Activated CD8-positive, alpha-beta T cell treated with anti-CD3 and anti-CD28 coated beads for 36 hours (primary cell): ENCODE measurements at places on chromosomes 4 and X. TPM values are rescaled to one million over a fixed set of nuclear protein-coding genes. Genes with fewer than 3 reads are reported as not detected.

DNA sequence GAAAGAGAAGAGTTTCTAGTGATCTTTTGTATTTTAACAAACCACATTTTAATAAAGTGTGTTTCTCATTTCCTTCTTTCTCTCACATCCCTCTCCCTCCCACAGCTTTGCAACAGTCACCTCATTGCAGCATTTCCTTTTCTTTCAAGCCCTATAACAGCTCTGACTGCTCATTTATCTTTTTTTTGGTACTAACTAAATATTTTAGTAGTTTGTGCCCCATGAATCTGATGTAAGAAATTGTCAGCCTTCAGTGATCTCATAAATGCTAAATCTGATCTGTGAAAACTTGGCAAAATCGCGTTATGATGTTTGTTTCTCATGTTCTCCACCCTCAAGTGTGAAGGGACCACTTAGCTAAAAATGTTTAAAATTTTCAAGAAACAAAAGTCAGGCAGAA is 258.5 kb upstream of the SLIT2 start:
- DNase-seq = no peak
- H3K4me3 ChIP-seq = no peak overlapping the region
- H3K27ac ChIP-seq = no peak overlapping the region
- H3K36me3 ChIP-seq = no peaks in the 10 kb centered on the region

DNA sequence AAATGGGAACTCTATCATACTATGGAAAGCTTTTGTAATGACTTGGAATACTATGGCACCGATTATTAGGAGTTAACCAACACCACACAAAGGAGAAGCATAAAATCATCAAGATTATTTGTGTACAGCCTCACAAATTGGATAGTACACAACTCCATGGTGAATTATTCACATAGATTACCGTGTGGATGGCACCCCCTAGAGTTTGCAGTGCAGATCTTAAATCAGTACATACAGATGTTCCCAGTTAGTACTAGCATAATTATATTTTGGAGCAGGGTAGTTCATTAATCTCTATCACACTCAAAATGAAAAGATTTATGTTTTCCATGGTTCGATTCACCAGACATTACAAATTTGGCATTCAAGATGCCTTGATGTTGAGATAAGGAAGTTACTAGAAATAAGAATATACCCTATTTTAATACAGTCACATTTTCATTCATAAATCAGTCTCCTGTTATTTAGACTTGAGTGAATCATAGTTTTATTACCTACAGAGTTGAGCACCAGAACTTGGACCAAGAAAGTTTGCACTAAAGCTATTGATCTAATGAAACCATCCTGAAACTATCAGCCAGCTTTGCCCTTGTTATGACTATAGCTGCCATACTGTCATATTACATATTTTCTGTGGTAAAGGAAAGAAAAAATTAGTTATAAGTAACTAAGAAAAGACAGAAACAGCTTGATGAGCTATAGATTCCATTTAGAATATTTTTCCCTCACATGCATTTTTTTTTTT is 531.8 kb downstream of the GLUD2 start:
- H3K27ac ChIP-seq = no peak overlapping the region
- no peak overlapping the region for H3K4me3 ChIP-seq
- H3K27me3 ChIP-seq = no peaks in the 10 kb centered on the region
- H3K4me1 ChIP-seq = no peaks in the 10 kb centered on the region
- no peaks in the 10 kb centered on the region for H3K36me3 ChIP-seq

- peak; percentile 22 for DNase-seq
- H3K4me3 ChIP-seq = peak overlapping the region; percentile 97
- H3K36me3 ChIP-seq = peaks cover 31% of the 10 kb centered on the region
- H3K4me1 ChIP-seq = peaks cover 51% of the 10 kb centered on the region
- H3K27ac ChIP-seq = peak overlapping the region; percentile 100
Measured at GRCh38 chr4:73259571-73260090, 1.0 kb upstream of the ANKRD17 start.

- H3K36me3 ChIP-seq = no peaks in the 10 kb centered on the region
- no peaks in the 10 kb centered on the region for H3K27me3 ChIP-seq
- H3K4me1 ChIP-seq = peaks cover 49% of the 10 kb centered on the region
- DNase-seq = no peak
- no peak overlapping the region for H3K4me3 ChIP-seq
Measured at GRCh38 chr4:2788532-2789103, 4.3 kb upstream of the SH3BP2 start.

DNA sequence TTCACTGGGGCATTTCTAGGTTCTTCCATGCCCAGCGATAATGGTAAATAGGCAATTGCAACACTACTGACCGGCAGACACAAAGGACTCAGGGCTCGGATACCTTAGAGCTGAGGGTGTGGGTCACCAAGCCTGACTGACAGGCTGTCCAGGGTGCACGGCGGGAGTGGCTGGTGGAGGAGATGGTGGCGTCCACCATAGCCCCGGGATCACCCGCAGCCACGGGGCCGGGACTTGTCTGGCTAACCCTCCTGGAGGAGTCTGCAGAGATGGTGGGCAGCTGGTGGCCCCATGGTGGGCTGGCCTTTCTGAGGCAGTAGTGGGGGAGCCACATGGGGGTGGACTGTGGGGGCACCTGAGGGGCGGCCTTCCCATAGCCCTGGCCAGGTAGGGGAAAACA is 11.7 kb upstream of the ABLIM2 start:
- peaks cover 6% of the 10 kb centered on the region for H3K27me3 ChIP-seq
- no peaks in the 10 kb centered on the region for H3K36me3 ChIP-seq
- H3K4me1 ChIP-seq = peaks cover 5% of the 10 kb centered on the region
- H3K27ac ChIP-seq = no peak overlapping the region

GRCh38 chrX:150364347-150365050 is 1.4 kb downstream of the MAMLD1 start:
- peak; percentile 42 for DNase-seq
- H3K4me1 ChIP-seq = peaks cover 22% of the 10 kb centered on the region
- H3K27ac ChIP-seq = no peak overlapping the region
- peak overlapping the region; percentile 69 for H3K4me3 ChIP-seq

GRCh38 chr4:66275411-66276038 is 605.2 kb upstream of the EPHA5 start:
- DNase-seq = no peak
- H3K4me3 ChIP-seq = no peak overlapping the region
- H3K36me3 ChIP-seq = no peaks in the 10 kb centered on the region
- H3K27ac ChIP-seq = no peak overlapping the region
- no peaks in the 10 kb centered on the region for H3K4me1 ChIP-seq

- DNase-seq = no peak
- peaks cover 1% of the 10 kb centered on the region for H3K27me3 ChIP-seq
- H3K4me3 ChIP-seq = no peak overlapping the region
- no peaks in the 10 kb centered on the region for H3K4me1 ChIP-seq
- no peak overlapping the region for H3K27ac ChIP-seq
Measured at GRCh38 chr4:23946299-23946698, 56.5 kb upstream of the PPARGC1A start.

GRCh38 chr4:57023104-57023503 is 44.4 kb downstream of the POLR2B start:
- peaks cover 63% of the 10 kb centered on the region for H3K36me3 ChIP-seq
- peak overlapping the region; percentile 12 for H3K27ac ChIP-seq
- H3K4me1 ChIP-seq = peaks cover 4% of the 10 kb centered on the region
- no peak for DNase-seq
- no peak overlapping the region for H3K4me3 ChIP-seq

GRCh38 chr4:2689114-2689513 is 67.0 kb downstream of the TNIP2 start:
- peaks cover 33% of the 10 kb centered on the region for H3K4me1 ChIP-seq
- H3K27me3 ChIP-seq = no peaks in the 10 kb centered on the region
- H3K36me3 ChIP-seq = peaks cover 59% of the 10 kb centered on the region
- H3K27ac ChIP-seq = no peak overlapping the region

GRCh38 chr4:8495803-8496202 is 55.2 kb downstream of the TRMT44 start:
- no peaks in the 10 kb centered on the region for H3K4me1 ChIP-seq
- H3K36me3 ChIP-seq = peaks cover 11% of the 10 kb centered on the region
- H3K27me3 ChIP-seq = no peaks in the 10 kb centered on the region
- no peak overlapping the region for H3K4me3 ChIP-seq
- no peak overlapping the region for H3K27ac ChIP-seq
- no peak for DNase-seq

DNA sequence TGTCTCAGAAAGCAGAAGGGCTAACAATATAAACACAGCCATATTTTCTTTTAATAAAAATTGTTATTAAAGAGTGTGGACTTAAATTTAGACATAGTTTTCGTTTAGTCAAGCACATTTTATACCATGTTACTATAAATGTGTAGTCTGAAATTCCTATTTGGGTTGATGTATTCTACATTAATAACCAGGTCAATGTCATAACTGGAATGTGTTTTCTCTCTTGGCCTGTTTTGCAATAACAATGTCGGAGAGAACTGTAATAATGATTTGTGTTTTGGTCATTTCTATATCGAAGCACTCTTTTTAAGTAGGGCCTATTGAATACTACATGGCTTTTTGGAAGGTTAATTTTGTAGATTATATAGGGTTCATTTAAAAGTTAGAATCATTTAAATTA is 5.5 kb downstream of the USO1 start:
- peaks cover 45% of the 10 kb centered on the region for H3K4me1 ChIP-seq
- no peak overlapping the region for H3K27ac ChIP-seq
- no peak overlapping the region for H3K4me3 ChIP-seq
- no peaks in the 10 kb centered on the region for H3K27me3 ChIP-seq

DNA sequence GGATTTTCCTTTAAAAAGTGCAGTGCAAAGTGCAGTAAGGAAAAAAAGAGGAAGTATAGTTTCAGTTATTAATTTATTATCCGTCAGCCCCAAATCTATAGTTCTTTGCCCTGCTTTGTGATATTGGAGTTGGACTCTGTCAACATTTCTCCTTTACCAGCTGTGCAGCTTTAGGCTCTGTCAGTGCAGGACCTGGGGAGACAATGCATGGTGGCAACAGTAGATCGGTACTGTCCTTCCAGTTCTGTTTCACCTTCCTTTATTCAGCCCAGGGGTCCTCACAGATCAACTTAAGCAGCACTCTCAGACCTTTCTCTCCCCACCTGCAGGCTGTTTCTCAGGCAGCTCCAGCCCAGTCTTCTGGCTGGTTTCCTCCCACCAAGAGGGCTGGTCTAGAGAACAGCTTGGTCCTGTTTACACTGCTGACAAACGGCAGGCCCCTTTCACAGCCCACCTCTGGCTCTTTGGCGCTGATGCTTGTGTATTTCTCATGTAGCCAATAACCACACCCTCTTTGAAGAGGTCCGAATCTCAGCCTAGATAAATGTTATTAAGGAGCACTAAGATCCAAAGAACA is 71.6 kb downstream of the MCUB start:
- DNase-seq = peak; percentile 18
- H3K27ac ChIP-seq = peak overlapping the region; percentile 74
- H3K4me1 ChIP-seq = peaks cover 45% of the 10 kb centered on the region
- no peak overlapping the region for H3K4me3 ChIP-seq
- H3K36me3 ChIP-seq = peaks cover 29% of the 10 kb centered on the region

DNA sequence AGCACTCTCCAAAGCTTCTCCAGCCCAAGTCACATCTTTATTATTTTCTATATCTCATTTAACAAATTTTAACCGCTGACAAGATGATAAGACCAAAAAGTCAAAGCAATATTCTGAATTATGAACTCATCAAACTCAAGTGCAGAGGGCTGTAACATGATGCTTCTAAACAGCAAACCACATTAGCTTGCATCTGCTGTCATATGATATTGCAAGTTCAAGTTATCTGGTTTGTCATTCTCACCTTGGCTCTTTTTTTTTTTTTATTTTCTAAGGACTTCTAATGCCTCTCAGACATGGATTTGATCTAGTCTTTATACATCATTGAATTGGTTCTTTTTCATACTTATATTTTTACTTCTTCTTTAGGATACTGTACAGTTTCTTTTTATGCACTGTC is 93.4 kb downstream of the SLC10A7 start:
- no peak overlapping the region for H3K4me3 ChIP-seq
- no peak overlapping the region for H3K27ac ChIP-seq
- H3K36me3 ChIP-seq = peaks cover 1% of the 10 kb centered on the region
- no peak for DNase-seq
- no peaks in the 10 kb centered on the region for H3K4me1 ChIP-seq

DNA sequence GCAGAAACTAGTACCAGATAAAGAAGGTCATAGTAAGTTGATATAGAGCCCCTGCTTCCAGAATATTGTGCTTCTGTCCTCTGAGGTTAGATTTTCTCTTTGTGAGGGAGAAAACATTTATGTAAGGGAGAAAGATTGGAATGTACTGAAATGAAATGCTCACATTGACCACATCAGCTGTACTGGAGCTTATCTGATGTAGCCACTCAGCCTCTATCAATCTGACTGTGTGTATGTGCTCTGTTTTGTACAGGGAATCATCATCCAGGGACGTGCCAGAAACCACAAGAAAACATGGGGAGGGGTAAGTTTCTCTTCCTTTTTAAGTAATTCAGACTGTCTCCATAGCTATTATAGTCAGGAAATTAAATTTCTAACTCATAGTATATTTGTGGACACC is 56.8 kb downstream of the PRRG1 start:
- H3K36me3 ChIP-seq = no peaks in the 10 kb centered on the region
- no peak for DNase-seq
- no peaks in the 10 kb centered on the region for H3K27me3 ChIP-seq
- no peak overlapping the region for H3K27ac ChIP-seq
- no peak overlapping the region for H3K4me3 ChIP-seq

- H3K27me3 ChIP-seq = no peaks in the 10 kb centered on the region
- peak overlapping the region; percentile 38 for H3K27ac ChIP-seq
- peaks cover 4% of the 10 kb centered on the region for H3K36me3 ChIP-seq
- no peak overlapping the region for H3K4me3 ChIP-seq
- H3K4me1 ChIP-seq = peaks cover 30% of the 10 kb centered on the region
Measured at GRCh38 chrX:79080141-79080540, 64.3 kb upstream of the GPR174 start.

DNA sequence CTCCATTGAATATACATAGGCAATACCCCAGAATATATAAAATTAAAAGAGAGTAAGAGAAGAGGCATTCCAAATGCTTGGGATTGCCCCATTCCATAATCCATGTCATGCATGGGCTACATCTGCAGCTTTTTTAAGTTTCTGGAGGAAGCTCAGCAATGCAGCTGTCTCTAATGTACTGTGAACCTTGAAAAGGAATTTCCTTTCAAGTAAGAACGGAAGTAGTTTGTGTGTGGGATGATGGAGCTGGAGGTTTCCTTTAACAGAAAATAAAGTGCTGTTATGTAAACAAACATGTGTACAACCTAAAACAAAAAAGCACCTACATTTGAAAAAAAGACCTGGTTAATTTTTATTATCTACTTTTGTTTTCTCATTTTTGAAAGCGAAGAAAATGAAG is 303.5 kb downstream of the BMPR1B start:
- H3K27me3 ChIP-seq = no peaks in the 10 kb centered on the region
- no peaks in the 10 kb centered on the region for H3K36me3 ChIP-seq
- no peak overlapping the region for H3K4me3 ChIP-seq
- no peak for DNase-seq
- H3K4me1 ChIP-seq = no peaks in the 10 kb centered on the region

DNA sequence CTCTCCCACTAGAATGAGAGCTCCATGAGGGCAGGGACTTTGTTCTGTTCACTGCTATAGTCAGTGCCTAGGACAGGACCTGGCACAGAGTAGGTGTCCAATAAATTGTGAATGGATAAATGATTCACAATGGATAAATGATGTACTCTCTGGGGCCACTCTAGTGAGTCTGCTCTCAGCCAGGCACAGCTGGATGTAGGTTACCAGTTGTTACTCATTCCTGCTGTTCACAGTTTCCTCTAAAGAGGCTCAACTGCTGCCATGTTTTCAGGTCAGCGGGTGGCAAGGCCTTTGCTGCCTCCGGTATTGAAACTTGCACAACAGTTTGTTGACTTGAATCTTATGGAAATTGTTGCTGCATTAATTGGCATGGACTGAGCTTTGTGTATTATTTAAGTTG is 99.1 kb downstream of the NHSL2 start:
- no peaks in the 10 kb centered on the region for H3K4me1 ChIP-seq
- DNase-seq = no peak
- H3K27me3 ChIP-seq = no peaks in the 10 kb centered on the region
- H3K4me3 ChIP-seq = no peak overlapping the region
- H3K27ac ChIP-seq = no peak overlapping the region

Gene FAM47A
- not detected for total RNA-seq

Gene CAPN6
- total RNA-seq = not detected

Gene ASB9
- total RNA-seq = 0.52 TPM

Gene FRG2
- not detected for total RNA-seq

Gene RRH
- total RNA-seq = not detected

Gene FTHL17
- not detected for total RNA-seq
